LHCN-M2 (cell line): ENCODE measurements at places on chromosomes 7 and 10. TPM values are rescaled to one million over a fixed set of nuclear protein-coding genes. Genes with fewer than 3 reads are reported as not detected.

HPSE2 gene
- not detected in 2 replicates for total RNA-seq

ELMO1 gene
- not detected in 2 replicates for total RNA-seq

TDRD1 gene
- 0.06 TPM in 1 of 2 replicates, not detected in the other for total RNA-seq

PODXL gene
- 2.2 and 3.1 TPM in 2 replicates for total RNA-seq

CYP2C8 gene
- total RNA-seq, result not detected in 2 replicates

LRMDA gene
- total RNA-seq, result not detected in 2 replicates

SRGN gene
- 409 and 438 TPM in 2 replicates for total RNA-seq

SPDYE1 gene
- not detected in 2 replicates for total RNA-seq

STEAP1 gene
- total RNA-seq, result 33.7 and 41.3 TPM in 2 replicates

BPGM gene
- total RNA-seq, result 32.2 and 37.1 TPM in 2 replicates

GRCh38 chr10:14954934-14955333, 1.0 kb upstream of the DCLRE1C start:
- no peak for DNase-seq

- DNase-seq, result no peak
Measured at GRCh38 chr7:48428091-48428684, 256.9 kb downstream of the ABCA13 start.

GRCh38 chr10:97234400-97234799, 48.6 kb upstream of the SLIT1 start:
- DNase-seq, result peak; percentile 49

GRCh38 chr10:11469575-11470391, 141.7 kb downstream of the USP6NL start:
- no peak for DNase-seq

DNA sequence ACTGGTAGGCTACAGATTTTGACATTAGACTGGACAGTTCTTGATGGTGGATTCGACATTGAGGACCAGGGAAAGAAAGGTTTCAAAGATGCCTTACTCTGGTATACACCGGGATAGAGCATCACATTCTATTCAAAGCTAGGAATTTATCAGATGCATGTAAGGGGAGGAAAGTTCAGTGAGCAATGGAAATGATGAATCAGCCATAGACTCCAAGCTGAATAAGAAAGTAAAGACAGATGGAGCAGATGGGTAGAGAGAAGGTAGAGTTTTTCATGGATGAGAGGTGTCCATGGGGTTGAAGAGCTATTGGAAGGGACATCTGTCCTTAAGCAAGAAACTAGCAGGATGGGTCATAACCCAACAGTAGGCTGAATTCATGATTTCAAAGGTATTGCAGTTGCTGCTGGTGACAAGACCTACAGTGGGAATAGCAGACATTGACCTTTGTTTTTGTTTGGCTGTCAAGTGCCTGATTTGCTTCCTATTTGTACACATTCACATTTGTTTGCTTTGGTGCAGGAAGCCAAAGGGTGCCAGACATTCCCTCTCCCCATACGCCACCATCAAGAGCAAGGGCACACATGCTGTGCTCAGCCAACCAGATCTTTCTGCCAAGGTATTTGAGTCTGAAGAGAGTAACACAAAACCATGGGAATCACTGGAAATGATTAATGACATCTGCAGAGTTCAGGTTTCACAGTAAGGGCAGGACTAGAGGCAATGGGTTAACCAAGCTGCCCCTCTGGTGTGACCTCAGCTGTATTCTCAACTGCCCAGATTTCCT, 8.6 kb upstream of the CACUL1 start:
- peak; percentile 22 for DNase-seq

- DNase-seq, result no peak
Measured at GRCh38 chr10:70925377-70926225, 37.2 kb upstream of the PCBD1 start.

GRCh38 chr7:4715410-4715776, 33.3 kb downstream of the FOXK1 start:
- peak; percentile 55 for DNase-seq

DNA sequence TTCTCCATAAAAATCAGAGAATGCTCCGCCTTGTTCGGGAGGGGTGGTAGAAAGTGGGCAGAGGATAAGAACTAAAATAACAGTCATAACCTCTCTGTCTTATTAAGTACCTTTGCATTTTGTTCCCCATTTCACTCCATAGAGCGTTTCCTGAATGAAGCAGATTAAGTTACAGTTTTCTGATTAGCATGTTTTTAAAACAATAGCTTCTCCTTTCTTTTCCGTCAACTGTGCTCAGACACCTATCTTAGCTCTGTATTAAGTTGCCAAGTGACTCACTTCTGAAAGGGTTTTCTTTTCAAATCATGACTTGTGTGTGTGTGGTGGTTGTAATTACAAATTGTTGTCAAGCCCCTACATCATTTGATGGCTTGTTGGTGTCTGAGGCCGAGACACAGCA, 1.4 kb downstream of the HABP2 start:
- no peak for DNase-seq

DNA sequence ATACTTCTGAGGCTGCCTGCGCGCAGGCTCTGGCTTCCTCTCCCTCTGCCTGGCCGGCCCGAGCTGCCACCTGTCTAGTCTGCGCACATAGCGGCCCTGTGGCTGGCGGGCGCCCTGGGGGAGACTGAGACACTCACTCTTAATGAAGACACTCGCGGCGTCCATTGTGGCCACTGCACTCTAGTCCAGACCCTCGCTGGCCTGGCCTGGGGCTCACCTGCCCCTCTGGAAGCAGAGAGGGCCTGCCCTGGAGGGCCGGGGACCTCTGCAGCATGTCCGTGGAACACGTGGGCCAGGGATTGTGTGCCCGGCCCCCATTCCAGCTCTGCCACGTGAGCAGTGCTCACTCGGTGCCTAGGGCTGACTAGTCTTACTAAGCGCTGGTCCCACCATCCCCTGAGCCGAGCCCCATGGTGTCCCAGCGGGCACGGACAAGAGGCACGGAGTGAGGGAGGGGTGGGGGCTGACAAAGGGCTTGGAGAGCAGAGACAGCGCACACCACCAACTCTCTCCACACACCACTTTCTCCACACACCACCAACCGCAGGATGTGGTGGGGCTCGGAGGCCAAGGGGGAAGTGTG, 149.3 kb downstream of the ELFN1 start:
- no peak for DNase-seq

- no peak for DNase-seq
Measured at GRCh38 chr10:12701696-12702095, 299.8 kb downstream of the CCDC3 start.

DNA sequence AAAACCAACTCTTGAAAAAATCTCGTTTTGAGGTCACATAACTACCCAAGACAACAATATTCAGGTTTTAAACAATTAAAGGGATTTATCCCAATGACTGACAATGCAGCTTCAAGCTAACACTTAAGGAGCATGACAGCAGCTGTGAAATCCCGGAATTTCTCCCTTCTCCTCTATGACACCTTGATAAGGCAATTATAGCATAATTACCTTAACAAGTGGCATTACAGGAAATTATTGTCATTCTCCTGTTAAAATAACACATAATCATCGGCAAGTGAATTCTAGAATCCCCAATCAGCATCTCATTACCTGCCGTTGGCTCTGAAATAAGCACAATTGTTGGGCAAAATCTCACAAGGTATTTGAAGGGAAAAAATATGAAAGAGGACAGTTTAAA, 417.0 kb upstream of the PFKP start:
- DNase-seq, result no peak

- DNase-seq, result no peak
Measured at GRCh38 chr10:68303849-68304412, 27.9 kb upstream of the HNRNPH3 start.

DNA sequence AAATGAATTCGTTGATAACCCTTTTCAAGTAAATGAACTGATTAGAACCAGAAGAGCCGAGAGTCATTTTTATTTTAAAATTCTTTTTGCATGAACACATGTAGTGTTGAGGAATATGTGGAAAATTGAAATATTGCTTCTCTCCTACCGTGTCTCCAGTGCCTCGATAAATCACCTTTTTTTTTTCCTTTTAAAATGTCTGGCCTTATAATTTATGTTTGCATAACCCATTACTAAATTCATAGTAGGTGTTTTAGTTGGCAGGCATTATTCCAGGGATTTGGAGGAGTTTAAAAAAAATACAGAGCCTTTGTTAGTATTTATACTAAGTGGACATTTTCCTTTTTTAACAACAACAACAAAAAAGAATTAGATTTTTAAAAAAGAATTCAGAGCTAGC, 115.6 kb downstream of the CUX1 start:
- DNase-seq, result no peak

DNA sequence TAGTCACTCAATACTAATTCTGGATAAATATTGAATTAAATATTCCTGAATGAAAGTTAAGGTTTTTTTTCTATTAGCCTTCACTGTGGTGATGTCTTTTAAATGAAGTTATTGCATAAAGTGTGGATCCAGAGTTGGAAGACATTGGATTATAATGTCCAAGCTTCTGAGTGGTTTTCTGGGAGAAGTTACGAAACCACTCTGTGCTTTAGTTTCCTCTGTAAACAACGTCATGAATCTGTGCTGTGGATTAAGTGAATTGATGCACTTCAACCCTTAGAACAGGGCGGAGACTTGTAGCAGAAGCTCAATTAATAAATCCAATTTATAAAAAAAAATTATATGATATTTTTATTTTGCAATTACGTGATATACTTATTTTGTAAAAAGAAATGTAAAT, 271.7 kb downstream of the BICC1 start:
- no peak for DNase-seq

- no peak for DNase-seq
Measured at GRCh38 chr10:130495891-130496636, 359.9 kb downstream of the GLRX3 start.

GRCh38 chr10:74825371-74826141, 844 bp upstream of the KAT6B start:
- no peak for DNase-seq

DNA sequence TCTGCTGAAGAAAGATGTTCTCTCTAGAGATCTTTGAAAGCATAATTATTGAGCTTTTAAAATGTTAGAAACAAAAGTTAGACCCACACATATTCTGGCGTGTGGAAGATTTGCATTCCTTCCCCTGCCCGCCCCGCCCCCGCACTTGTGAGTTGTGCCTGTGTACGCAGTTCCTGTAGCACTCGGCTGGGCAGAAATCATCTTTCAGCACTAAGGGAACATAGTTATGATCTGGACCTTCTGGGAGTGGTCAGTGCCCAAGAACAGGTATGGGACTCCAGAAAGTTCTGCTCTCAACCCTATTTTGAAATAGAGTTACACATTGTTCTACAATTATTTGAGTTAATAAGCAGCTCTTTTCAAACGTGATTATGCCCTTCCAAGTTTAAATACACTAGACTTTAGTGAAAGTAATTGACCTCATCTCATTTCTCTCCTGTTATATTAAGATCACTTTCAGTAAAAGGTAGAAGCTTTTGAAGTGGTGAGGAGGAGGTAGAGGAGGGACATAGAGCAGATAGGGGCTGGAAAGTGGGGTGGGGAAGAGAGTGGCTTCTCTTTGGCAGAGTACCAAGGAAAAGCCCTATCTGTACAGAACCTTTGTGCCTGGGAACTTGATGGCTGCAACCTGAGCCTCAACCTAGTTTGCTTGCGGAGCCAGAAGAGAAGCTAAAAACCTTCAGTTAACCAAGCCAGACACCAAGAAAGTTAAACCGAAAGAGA, 5.7 kb downstream of the BLVRA start:
- DNase-seq, result no peak

GRCh38 chr7:86963599-86964230, 95.7 kb downstream of the ELAPOR2 start:
- DNase-seq, result no peak

DNA sequence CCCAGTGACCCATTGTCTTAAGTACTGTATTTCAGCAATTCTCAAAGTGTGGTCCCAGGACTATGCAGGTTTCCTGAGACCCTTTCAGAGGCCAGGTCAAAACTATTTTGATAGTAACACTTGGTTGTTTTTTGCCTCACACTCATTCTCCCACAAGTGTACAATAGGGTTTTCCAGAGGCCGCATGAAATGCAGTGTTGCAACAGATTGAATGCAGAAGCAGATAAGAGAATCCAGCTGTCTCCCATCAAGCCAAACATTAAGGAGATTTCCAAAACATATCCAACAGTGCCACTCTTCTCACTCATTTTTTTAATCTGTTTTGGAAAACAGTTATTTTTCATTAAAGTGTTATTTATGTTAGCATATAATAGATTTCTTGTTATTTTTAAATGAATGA, 20.0 kb downstream of the VKORC1L1 start:
- no peak for DNase-seq

- DNase-seq, result no peak
Measured at GRCh38 chr7:92964141-92964540, 127.8 kb upstream of the CDK6 start.

- no peak for DNase-seq
Measured at GRCh38 chr10:75662715-75663114, 231.3 kb downstream of the LRMDA start.

GRCh38 chr7:130894146-130894908, 160.3 kb upstream of the KLF14 start:
- DNase-seq, result peak; percentile 90

DNA sequence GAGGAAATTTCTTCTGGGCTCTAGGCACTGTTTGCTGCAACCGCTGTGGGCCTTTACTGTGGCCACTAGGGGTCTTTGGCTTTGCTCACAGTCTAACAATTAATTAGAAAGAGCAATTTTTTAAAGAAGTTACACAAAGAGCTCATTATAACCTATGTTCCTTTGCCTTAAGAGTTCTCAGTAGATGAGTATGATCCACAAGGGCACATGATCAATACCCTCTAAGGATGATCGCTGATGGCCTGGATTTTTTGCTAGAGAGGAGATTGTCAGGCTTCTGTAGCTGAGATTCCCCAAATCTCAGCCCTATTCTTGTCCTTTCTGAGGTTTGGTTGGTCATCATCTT, 80.8 kb upstream of the RHOBTB1 start:
- DNase-seq, result peak; percentile 21

DNA sequence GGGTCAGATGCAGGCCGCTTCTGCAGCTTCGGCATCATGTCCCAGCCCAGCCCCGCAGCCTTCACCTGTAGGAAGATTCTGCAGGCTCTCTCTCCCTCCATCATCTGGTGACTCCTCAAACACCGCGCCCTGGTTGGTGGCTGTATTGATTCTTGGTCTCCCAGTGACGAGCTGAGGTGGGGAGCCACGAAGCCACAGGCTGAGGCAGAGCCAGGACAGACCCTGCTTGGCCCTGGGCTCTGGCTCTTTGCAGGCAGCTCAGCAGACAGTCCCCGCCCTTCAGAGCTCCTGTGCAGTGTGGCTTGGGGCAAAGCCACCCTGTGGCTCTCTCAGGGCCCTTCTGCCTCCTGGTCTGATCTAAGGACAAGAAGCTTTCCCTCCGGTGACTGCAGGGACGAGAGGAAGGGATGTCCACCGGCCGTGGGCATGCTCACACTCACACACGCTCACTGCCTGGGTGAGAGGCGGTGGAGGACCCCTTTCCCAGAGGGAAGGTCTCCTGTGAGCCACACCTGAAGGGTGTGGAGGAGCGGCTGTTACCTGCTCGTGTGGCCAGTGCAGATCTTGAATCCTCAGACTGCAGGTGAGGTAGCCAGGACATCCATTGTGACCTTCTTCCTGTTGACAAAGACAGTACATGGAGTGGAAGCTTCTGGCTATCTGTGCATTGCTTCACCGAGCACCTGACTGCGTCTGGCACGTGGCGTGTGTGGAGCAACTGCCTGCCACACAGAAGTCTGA, 79.6 kb downstream of the INPP5A start:
- no peak for DNase-seq

DNA sequence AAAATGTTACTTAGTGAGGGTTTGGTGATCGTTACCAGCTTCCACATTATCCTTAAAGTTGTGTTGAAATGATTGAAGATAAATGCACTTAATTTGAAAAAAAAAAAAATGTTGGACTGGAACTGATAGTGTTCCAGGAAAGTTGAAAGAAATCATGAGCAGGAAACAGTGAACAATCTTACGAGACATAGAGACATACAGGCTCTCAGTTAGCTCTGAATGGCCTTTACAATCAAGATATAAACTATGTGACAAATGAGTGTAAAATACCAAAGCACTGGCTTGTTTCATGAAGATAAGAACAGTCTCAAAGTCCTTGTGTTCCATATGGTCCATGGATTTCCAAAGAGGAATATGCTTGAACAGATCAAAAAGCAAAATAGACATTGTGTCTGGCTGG, 430.1 kb upstream of the ETV1 start:
- DNase-seq, result no peak
